Upper lobe of right lung (tissue), 1 donor: ENCODE measurements at places on chromosomes 1 and 21. TPM values are rescaled to one million over a fixed set of nuclear protein-coding genes. Genes with fewer than 3 reads are reported as not detected.

FCRL6 gene
- total RNA-seq, result 3.2 TPM

- H3K27ac ChIP-seq, result no peak overlapping the region
- peaks cover 18% of the 10 kb centered on the region for H3K4me1 ChIP-seq
- H3K27me3 ChIP-seq, result no peaks in the 10 kb centered on the region
Observed at GRCh38 chr1:59431566-59432294, 134.8 kb downstream of the FGGY start.

DNA sequence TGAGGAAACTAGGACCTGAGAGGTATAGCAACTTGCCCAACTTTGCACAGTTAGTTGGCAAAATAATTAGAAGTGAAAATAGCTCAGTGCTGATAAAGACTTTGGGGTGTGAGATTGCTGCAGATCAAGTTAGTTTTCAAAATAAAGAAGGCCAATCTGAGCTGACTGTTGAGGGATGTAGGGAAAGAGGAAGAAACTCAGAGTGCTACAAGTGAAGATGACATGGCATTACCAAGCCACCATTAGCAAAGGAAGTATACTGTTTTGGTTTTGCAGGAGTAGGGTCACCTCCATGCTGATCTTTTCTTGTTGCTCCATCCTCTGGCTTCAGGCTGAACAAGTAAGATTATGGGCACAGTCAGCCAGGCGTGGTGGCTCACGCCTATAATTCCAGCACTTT is 78.7 kb upstream of the ADAM30 start:
- no peaks in the 10 kb centered on the region for H3K4me1 ChIP-seq
- no peak for DNase-seq
- H3K27me3 ChIP-seq, result no peaks in the 10 kb centered on the region
- H3K4me3 ChIP-seq, result no peak overlapping the region
- H3K36me3 ChIP-seq, result no peaks in the 10 kb centered on the region
- no peak overlapping the region for H3K27ac ChIP-seq

DNA sequence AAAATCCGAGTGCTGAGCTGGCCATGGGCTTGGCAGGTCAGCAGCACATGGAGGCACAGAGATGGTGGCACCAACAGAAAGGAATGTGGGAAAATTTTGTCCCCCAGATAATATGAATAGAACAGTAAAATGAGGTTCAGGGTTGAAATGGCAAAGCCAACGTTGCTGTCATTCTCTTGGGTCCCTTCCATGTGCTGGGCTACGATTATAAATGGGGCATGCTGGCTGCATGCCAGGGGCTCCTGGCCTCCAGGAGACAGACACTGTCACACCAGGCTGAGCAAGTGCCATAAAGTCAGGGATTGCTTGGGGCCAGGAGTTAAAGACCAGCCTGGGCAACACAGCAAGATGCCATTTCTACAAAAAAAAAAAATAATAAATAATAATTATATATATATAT is 77.1 kb downstream of the TOMM20 start:
- peak; percentile 26 for DNase-seq
- no peaks in the 10 kb centered on the region for H3K36me3 ChIP-seq
- peaks cover 25% of the 10 kb centered on the region for H3K4me1 ChIP-seq
- no peak overlapping the region for H3K27ac ChIP-seq
- H3K4me3 ChIP-seq, result no peak overlapping the region

TNFRSF18 gene
- 0.98 TPM for total RNA-seq

DNA sequence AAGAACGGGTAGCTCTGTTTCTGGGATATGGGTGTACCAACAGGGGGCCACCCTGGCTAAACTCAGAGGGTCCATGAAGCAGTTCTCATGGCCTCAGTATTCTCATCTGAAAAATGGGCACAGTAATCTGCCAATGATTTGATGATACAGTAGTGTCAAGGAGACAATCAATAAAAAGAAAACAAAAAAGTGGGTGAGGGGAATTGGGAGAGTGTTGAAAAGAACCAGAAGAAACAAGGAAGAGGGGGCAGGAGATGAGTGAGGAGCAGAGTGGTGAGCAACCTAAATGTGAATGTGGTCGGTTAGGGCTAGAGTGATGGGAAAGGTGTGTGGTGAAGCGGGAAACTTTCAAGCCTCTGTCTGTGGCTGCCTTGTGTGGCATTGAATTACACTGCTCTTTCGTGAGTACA is 2.0 kb downstream of the SLAMF7 start:
- no peak overlapping the region for H3K27ac ChIP-seq
- H3K4me3 ChIP-seq, result no peak overlapping the region
- DNase-seq, result no peak
- H3K36me3 ChIP-seq, result no peaks in the 10 kb centered on the region

DNA sequence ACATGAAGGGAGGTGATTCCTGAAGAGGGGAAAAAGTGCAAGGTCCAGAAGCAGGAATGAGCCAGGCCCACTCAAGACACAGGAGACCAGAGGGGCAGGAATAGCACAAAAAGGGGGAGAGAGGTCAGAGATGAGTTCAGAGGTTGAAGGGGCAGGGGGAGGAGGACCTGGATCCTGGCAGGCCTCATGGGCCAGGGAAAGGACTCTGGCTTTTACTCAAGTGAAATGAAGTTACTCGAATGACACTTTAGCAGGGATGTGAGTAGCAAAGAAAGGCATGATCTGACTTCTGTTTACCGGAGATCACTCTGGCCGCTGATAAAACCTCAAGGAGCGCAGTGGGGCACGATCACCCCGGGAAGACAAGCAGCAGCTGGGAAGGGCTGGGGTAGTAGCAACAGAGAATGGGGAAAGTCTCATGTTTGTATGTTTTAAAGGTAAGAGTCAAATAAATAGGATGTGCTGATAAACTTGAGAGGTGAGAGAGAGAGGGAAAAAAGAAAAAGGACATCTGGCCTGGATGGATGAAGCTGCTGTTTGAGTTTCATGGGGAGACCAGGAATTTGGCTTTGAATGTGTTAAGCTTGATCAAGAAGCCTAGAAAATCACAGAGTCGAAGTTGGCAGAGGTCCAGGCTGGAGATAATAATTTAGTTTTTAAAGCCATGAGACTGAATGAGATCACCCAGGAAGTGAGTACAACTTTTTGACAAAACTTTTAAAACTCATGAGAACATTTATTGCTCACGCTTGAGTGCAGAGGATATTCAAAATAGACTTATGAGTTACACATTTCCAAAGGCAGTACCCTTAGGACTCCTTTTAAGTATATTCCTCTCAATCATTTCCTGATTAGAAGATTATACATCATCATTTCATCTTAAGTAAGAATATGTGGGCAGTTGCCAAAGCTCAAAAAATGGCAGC is 156.0 kb downstream of the RERE start:
- H3K27me3 ChIP-seq, result no peaks in the 10 kb centered on the region
- H3K4me3 ChIP-seq, result no peak overlapping the region
- H3K4me1 ChIP-seq, result peaks cover 62% of the 10 kb centered on the region
- no peak for DNase-seq
- H3K27ac ChIP-seq, result peak overlapping the region; percentile 26
